ENCODE measurements at places on chromosomes 1 and 21. TPM values are rescaled to one million over a fixed set of nuclear protein-coding genes. Genes with fewer than 3 reads are reported as not detected.

ASTN1 gene
- total RNA-seq, result 0.42 TPM

MIXL1 gene
- not detected for total RNA-seq

BACE2 gene
- total RNA-seq, result 129 TPM

TSACC gene
- total RNA-seq, result not detected

ATAD3A gene
- 17.6 TPM for total RNA-seq

CRYBG2 gene
- total RNA-seq, result not detected

RNF186 gene
- total RNA-seq, result not detected

CD164L2 gene
- total RNA-seq, result not detected

DMBX1 gene
- not detected for total RNA-seq

C1orf74 gene
- 1.5 TPM for total RNA-seq

PRR9 gene
- not detected for total RNA-seq

ASPM gene
- 0.81 TPM for total RNA-seq

ATP5PF gene
- 44.0 TPM for total RNA-seq

ORC1 gene
- 0.95 TPM for total RNA-seq

PLEKHG5 gene
- total RNA-seq, result 23.4 TPM

Measured in thoracic aorta (tissue), 2 donors.